ENCODE measurements at places on chromosomes 13 and 19.

DNA sequence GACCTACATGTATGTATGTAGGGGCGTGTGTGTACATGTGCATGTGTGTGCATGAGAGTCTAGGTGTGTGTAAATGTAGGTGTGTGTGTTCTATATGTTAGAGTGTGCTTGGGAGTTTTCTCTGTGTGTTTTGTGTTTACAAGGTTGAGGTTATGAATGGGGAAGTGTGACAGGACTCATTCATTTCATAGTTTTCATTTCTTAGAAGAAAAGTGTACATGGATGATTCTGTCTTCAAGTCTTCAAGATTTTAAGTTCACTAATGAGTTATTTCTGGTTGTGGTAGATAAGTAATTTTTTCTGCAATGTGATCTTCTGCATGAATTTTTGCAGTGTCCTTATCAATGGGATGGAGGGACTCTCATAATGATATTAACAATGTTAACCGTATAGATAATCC, 118.2 kb upstream of the SLC10A2 start:
- DNase-seq = no peak

GRCh38 chr19:15197275-15197941, 3.4 kb downstream of the NOTCH3 start:
- no peak for DNase-seq

DNA sequence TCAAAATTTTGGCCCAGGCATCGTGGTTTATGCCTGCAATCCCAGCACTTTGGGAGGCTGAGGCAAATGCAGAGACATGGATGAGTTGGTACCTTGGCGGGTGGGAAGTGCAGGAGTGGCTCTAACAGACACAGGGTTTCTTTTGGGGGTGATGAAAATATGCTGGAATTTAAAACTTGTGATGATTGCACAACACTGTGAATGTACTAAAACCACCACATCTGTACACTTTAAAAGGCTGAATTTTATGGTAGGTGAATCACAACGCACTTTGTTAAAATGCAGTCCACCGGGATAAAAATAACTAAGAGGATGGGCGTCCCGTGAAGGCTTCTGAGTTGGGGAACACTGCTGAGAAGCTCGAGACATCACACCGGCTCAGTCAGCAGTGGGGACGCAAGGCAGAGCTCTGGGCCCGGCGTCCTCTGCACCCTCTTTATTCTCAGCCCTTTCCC, 47.1 kb downstream of the MLLT1 start:
- no peak for DNase-seq

- DNase-seq = no peak
These were observed 208.5 kb downstream of the FGF9 start for GRCh38 chr13:21879263-21879914.
